SK-N-SH (cell line): ENCODE measurements at places on chromosomes 4 and X. TPM values are rescaled to one million over a fixed set of nuclear protein-coding genes. Genes with fewer than 3 reads are reported as not detected.

DNA sequence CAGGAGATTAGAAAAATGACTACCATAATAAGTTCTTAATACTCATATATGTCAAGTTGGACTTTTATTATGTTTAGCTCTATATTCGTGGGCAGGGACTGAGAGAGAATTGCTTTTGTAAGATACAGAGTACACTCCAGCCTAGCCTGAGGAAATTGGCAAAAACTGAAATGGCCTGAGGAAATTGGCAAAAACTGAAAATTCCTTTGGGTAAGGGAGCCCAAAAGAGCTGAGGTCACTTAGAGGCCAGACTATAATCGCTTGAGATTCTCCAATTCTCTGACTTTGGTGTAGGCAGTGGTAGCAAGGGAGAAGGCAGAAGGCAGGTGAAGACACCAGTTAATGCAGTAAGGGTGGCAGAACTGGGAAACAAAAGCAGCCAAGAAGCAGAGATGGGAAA is 124.5 kb upstream of the HCCS start:
- DNase-seq: no peak

GRCh38 chr4:76585272-76585671 is 150.2 kb downstream of the SHROOM3 start:
- DNase-seq: no peak

GRCh38 chr4:5984843-5985242 is 33.4 kb downstream of the C4orf50 start:
- no peak for DNase-seq

The GPAT3 gene
- 0.02 TPM in 1 of 2 replicates, not detected in the other for polyA plus RNA-seq

DNA sequence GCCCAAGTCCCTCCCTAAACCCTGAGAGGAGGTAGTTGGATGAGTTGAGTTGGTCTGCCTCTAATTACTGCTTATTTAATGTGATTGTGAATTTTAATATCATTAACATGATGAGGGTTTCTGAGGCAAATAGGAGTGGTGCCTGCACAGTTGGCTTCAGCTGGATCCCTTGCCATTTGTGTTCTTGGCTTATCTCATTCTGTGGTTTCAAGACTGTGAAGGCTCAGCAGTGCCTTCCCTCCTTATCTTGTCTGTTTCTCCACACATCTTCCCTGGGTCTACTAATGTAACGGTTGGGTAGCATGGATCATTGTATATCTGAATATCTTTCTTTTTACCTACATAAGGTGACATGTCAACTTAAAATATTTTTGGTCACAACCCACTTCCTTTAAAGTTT is 1.6 kb upstream of the SLC10A4 start:
- no peak for DNase-seq

DNA sequence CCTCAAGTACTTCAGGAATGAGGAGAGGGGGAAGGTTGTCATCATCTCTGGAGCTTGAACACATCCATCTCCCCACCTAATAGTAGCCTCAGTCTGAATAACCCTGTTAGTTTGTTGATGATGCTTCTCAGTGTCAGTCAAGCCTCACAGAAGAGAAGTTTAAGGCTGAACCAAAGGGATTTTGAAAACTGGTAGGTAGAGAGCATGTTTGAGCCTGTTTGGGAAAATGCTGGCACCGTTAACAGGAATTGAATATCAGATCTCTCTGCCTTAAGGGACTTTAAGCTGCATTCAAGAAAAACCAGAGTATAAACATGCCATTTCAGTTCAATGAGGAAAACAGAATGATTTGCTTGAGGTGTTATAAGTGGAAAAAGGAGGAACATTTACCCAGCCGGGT is 73.1 kb downstream of the MAPK10 start:
- DNase-seq: no peak

- no peak for DNase-seq
Observed at GRCh38 chr4:101254776-101255175, 92.5 kb downstream of the PPP3CA start.

DNA sequence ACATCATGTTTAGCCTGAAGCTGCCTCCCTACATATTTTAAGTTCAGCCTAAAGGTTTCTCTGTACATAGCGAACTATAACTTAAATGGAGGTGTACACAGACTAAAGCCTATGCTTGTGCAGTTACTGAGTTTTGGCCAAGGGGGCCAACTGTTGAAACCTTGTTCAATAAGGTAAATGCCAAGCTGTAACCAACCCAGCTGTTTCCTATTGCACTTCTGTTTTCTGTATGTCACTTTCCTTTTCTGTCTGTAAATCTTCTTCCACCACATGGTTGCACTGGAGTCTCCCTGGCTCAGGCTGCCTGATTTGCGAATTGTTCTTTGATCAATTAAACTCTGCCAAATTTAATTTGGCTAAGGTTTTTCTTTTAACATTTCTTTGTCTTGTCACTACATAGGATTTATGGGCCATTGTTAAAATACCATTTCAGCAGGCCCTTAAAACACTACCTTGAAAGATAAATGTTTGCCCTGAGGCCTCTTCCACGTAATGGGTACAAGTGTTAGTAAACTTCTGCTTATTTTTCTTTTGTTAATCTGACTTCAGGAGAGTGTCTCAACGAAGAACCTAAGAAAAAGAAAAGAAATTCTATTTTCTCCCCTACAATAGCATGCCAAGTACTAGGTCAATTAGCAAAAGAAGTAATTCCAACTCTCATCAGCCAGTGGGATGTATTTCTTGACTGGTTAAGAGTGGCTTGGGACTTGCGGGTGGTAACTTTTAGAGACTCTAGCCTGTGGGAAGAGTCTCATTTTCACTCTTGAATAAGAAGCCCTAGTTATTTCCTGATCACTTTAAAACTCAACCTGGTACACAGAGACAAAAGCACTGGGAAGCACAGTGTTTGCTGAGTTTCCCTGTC is 45.7 kb upstream of the PRSS12 start:
- DNase-seq: no peak

GRCh38 chrX:109270580-109271484 is 211.1 kb downstream of the GUCY2F start:
- DNase-seq: no peak

DNA sequence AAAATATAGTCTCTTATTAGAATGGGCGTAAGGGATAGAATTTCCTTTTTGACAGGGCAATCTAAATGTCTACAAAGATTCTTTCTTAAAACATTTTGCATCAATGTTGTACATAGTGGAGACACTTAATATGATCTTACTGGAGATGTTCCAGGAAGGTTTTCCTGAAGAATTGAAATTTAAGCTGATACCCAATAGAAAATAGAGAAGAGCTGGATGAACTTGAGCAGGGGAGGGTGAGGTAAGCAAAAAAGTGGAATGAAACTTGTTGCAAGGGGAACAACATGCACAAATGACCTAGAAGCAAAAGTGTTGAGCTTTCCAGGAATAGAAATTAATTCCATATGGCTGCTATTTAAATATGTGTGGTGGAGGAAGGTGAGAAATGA is 19.7 kb downstream of the SLAIN2 start:
- DNase-seq: no peak

DNA sequence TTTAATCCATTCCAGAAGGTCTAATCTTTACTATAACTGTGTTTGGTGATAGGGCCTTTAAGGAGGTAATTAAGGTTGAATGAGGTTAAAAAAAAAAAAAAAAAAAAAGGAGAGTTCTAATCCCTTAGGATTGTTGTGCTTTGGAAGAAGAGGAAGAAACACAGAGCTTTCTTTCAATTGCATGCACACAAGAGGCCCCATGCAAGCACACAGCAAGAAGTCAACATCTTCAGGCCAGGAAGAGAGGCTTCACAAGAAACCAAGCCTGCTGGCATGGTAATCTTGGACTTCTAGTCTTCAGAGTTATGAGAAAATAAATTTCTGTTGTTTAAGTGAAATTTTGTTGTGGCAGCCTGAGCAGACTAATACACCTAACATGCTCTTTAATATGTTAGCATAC is 118.6 kb downstream of the NAA11 start:
- DNase-seq: no peak

The TMPRSS11B gene
- polyA plus RNA-seq: not detected in 2 replicates

- DNase-seq: no peak
Observed at GRCh38 chr4:74168841-74169240, 10.9 kb downstream of the MTHFD2L start.

DNA sequence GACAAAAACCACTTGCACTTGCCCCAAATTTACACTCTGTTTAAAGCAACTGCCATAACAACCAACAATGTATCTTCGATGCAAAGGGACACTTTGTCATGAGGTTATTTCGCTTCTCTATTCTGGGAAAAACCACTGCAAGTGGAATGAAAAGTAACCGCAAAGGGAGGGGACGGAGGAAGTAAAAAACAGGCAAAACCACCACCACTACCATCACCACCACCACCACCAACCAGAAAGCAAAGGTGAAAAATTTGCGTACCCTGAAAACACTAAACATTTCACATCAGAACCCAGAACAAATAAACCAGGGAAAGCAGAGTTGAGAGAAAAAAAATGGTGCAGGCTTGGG is 1.2 kb upstream of the N4BP2 start:
- no peak for DNase-seq

GRCh38 chr4:125358453-125358852 is 43.7 kb downstream of the FAT4 start:
- DNase-seq: no peak

GRCh38 chr4:6019316-6020263 is 1.4 kb upstream of the C4orf50 start:
- DNase-seq: peak; percentile 72

GRCh38 chr4:60013464-60014184 is 1186.5 kb upstream of the ADGRL3 start:
- DNase-seq: no peak

The RASL11B gene
- polyA plus RNA-seq: 0.54 and 1.2 TPM in 2 replicates

The ZNF81 gene
- 3.5 and 6.0 TPM in 2 replicates for polyA plus RNA-seq

The NPFFR2 gene
- 6.2 and 7.8 TPM in 2 replicates for polyA plus RNA-seq

- DNase-seq: peak; percentile 25
Observed at GRCh38 chr4:925171-925570, 6.9 kb downstream of the GAK start.

The PLXNA3 gene
- 28.3 and 33.2 TPM in 2 replicates for polyA plus RNA-seq

GRCh38 chr4:176780995-176781738 is 11.6 kb downstream of the VEGFC start:
- no peak for DNase-seq

DNA sequence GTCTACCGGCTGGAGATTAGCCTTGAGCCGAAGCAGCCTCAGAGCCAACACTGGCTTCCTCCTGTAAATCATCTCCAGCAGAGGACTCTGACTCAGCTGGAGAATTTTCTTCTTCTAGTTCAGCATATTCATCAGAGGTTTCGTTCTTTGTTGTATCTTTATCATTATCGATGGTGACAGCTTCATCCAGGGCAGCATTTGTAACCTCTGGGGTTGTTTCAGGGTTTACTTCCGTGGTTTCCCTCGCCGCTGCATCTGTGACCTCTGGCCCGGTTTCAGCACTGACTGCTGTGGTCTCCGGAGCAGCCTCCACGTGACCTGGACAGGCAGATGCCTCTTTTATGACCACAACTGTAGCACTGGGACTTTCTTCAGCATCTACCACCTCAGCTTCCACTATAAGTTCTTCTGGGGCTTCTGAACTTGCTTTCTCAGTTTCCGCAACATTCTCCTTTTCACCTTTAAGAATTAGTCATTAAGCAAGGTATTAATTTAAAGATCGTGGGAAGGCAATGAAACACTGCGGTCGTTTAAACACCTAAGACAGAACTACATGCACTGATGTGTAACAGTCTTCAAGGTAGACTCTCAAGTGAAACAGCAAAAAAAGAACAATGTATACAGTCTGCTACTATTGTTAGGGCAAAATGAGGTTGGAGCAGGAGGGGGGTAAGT is 13.3 kb downstream of the MGARP start:
- DNase-seq: peak; percentile 72

GRCh38 chrX:9433596-9433995 is 31.3 kb upstream of the TBL1X start:
- no peak for DNase-seq

The PTTG2 gene
- polyA plus RNA-seq: not detected in 2 replicates

DNA sequence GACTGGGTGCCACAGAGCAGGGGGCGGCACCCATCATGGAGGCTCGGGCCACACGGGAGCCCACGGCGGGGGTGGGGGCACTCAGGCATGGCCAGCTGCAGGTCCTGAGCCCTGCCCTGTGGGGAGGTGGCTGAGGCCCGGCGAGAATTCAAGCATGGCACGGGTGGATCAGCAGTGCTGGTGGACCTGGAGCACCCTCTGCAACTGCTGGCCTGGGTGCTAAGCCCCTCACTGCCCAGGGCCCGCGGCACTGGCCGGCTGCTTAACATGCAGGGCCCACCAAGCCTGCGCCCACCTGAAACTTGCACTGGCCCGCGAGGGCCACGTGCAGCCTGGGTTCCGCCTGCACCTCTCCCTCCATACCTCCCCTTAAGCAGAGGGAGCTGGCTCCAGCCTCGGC is 258.6 kb downstream of the CENPC start:
- no peak for DNase-seq

DNA sequence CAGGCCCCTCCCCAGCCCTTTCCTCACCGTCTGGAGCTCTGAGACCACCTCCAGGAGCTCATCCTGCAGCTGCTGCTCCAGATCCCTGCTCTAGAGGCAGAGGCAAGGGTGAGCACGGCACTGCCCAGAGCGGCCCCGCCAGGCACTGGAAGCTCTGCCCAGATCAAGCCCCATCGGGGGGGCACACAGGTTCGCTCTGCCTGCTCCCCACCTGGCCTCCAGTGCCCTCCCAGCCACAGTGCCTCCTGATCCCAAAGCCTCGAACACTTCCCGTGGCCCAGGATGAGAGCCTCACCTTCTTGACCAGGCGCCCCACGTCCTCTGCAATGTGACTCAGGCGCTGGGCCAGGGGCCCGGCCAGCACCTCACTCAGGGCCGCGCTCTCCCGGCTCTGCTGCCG is 5.0 kb downstream of the ARHGAP4 start:
- peak; percentile 47 for DNase-seq

The DGAT2L6 gene
- 0.05 TPM in 1 of 2 replicates, not detected in the other for polyA plus RNA-seq

DNA sequence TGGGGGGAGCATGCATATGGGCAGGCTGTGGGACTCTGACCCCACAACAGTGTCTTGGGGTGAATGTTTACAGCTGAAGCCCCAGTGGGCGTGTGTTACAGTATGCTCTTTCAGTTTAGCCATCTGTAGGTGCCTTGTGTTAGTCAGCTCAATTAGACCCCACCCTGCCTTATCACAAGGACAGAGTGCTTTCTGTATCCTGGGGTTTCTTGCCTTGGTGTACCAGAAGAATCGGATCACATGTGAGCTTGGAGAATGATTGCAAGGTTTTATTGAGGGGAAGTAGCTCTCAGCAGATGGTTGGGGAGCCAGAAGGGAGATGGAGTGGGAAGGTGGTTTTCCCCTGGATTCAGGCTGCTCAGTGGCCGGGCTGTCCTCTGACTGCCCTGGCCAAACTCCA is 27.3 kb downstream of the SH3BGRL start:
- no peak for DNase-seq

GRCh38 chr4:44494810-44495701 is 46.4 kb upstream of the KCTD8 start:
- no peak for DNase-seq

The MAGEC2 gene
- 1.9 and 2.0 TPM in 2 replicates for polyA plus RNA-seq

DNA sequence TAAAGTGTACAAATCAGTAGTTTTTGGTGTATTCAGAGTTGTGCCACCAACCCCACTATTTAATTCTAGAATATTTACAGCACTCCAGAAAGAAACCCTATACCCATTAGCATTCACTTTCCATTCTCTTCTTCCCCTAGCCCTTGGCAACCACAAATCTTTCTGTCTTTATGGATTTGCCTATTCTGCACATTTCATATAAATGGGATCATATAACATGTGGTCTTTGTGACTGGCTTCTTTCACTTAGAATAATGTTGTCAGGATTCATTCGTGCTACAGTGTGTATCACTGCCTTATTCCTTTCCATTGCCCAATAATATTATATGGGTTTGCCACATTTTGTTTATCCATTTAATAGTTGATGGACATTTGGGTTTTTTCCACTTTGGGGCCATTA is 32.2 kb downstream of the SGMS2 start:
- DNase-seq: no peak
